ENCODE measurements at places on chromosomes 6 and 20.

GRCh38 chr6:13635948-13636658 lies 21.0 kb downstream of the NOL7 start:
- DNase-seq = no peak

DNA sequence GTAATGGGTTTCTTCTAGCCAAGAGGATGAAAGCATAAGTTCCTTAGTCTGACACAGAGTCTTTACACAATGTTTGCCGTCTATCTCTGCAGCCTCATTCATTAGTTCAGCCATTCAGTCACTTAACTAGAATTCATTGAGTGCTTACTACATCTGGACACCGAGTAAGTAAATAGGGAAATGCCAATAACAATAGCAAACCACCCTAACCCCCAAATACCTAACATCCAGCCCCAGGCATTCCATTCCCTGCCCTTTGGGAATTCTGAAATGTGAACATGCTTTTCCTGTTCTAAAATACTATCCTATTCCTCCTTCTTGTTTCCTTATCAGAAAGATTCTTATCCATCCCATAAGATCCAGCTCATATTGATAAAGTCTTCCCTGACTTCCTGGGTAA lies 277.6 kb upstream of the RNF217 start:
- no peak for DNase-seq

- DNase-seq = no peak
Measured at GRCh38 chr20:52047811-52048764, 143.5 kb downstream of the ZFP64 start.

DNA sequence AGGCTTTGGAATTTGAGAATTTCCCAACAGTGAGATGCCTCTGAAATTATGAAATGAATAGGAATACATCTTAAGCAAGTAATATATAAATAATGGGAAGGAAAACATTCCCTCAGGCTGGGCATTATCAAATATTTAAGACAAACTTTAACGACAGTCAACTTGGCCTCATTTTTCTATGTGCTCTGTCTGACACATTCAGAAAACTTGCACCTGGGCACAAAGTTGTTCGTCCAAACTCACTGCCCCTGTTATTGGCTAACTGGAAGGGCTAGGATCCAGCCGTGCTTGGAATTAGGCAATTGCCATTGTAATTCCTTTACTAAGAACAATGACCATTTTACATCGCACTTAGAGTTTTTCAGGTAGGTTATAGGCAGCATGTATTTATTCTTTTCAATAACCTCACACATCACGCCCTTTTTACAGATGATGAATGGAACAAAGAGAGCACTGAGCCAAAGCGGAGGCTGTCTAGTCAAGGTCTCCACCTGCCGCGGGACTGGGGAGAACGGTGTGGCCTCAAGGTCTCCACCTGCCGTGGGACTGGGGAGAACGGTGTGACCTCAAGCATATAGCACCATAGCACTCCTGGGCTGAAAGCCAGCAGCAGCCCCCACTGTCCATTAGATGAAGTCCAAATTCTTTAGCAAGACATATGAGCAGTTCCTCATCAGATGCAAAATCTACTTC lies 40.7 kb upstream of the FOXQ1 start:
- DNase-seq = no peak

GRCh38 chr20:31954500-31954899 lies 2.7 kb upstream of the PDRG1 start:
- no peak for DNase-seq

DNA sequence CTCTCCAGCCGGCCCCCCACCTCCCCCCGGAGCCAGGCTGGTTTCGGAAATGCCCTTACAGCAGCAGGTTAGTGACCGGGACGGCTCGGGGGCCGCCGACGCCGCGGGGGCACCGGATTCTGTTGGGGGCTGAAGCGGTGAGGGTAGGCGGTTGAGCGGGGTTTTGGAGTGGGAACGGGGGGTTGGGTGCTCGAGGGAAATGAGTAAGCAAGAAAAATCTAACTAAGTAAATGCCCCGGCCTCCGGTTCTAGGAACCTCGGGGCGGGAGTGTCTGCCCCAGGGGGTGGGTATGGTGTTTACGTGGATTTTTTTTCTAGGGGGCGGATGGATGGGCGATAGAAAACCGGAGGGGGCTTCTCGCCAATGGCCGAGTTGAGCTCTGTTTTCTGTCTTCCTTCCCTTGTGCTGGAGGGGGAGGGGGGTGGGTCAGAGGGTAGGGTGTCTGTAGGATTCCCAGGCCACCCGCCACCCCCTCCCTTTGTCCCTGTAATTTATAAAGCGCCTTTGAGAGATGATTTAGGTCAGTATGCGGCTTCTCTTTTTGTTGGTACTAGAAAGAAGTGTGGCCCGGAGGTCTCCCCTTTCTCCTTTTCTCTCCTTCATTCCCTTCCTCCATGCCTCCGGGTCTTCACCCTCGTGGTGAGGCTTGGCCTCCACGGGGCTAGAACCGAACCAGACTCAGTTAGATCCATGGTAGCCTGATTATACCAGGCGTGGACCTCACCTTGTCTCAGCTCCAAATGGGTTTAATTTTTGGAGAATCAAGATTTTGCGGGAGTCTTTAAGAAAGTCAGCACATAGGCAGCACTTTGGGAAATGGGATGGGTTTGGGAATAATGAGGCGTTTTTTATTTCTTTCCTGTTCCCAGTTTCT lies 2.3 kb downstream of the E2F3 start:
- no peak for DNase-seq

All from NCI-H1436 treated with DMSO at 0.1 percent for 48 hours (cell line).